Hindlimb muscle (tissue), 1 donor: ENCODE measurements at places on chromosomes 16 and 17.

DNA sequence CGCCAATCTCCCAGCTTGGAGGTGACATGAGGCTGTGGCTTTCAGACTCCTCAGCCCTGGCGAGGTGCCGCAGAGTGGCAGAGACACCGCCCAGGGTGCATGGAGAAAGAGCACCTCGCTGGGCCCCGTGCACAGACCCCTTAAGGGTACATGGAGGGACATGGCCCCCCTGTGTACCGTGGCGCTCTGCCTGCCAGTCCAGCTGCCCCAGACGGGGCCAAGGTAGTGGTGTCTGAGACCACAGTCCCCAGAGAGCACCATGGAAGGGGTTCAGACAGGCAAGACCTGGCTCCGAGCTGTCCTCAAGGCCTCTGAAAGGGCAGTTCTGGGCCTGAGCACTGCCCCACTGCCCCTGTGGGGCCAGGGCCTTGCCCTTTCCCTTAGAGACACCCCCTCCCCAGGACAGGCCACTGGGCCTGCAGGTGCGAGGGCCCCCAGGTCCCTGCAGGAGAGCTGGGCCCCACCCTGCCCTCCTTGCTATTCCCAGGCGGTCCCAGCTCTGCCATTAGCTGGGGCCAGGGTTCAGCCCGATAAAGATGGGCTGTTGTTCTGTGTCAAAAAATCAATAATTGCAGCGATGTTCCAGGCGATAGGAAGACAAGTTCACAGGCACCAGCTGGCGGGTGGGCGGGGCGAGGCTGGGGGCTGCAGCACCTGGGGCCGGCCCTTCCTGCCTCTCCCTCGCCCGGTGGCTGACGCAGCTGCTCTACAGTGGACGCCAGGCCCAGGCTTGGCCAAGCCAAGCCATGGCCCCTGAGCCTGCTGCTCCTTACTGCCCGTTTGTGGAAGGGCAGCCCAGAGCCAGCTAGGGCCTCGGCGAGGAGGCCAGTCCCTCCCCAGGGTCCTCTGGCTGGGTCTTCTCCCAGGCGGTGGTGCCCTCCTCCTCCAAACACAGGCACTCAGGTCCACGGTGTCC, 51.7 kb downstream of the ZFPM1 start:
- no peak for DNase-seq

- DNase-seq, result no peak
Observed at GRCh38 chr16:24769806-24770205, 40.4 kb downstream of the TNRC6A start.

GRCh38 chr17:58233543-58233942, 4.8 kb upstream of the LPO start:
- no peak for DNase-seq

DNA sequence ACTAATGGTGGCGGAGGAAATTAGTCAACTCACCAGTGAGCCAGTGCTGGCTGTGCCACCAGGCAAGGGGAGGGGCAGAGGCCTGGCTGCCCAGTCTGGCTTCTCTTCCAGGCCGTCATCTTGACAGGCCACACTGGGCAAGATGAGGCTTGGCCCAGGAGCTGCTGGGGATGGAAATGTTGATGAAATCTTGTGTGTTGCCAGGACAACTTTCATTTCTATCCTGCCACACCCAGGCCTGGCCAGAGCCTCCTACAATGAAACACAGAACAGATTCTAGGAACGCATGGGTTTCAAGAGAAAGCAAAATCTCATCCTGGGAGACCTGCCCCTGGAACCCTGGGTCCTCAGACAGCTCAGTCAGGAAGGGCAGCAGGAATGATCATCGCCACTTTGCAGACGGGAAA, 9.3 kb downstream of the HEXIM2 start:
- DNase-seq, result peak; percentile 77

DNA sequence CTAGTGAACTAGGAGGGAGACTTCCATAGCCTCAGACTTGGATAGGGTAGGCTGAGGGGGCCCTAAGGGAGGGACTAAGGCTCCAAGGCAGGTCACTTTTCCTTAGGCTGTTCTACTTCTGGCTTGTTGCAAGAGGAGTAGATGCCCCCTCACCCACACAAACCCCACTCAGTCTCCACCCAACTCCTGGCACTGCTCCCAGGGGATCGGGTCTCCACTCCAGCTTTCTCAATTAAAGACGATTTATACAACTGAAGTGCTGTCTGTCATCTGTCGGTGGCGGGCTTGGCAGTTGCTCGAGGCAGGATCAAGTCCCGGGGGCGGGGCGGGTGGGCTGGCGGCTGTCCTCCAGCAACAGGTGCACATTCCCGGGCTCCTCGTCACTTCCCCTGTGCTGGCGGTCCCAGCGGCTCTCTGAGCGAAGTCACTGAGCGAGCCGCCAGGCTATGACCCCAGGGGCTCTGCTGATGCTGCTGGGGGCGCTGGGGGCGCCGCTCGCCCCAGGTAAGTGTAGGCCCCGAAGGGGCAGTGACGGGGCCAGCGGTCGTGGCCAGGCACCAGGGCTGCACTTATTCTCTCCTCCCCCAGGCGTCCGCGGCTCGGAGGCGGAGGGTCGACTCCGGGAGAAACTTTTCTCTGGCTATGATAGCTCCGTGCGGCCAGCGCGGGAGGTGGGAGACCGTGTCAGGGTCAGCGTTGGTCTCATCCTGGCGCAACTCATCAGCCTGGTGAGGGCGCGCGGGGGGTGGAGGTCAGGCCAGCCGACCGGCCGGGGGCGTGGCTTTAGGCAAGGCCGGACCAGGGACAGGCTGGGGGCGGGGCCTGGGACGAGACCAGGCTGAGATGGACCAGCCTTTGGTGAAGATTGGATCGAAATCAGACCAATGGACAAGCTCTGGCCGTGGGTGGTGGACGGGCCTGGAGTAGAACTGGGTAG, at the start of gene CHRNB1:
TSS of gene CHRNB1 (plus strand) at position 380 of the 937 bp plus-strand sequence. CDS start at position 447, 67 bp downstream.
- DNase-seq, result no peak

GRCh38 chr17:73286863-73287296, 24.9 kb downstream of the CDC42EP4 start:
- no peak for DNase-seq

GRCh38 chr16:52114379-52114778, 432.6 kb downstream of the TOX3 start:
- DNase-seq, result no peak

GRCh38 chr16:76583945-76584344, 306.7 kb downstream of the CNTNAP4 start:
- no peak for DNase-seq

DNA sequence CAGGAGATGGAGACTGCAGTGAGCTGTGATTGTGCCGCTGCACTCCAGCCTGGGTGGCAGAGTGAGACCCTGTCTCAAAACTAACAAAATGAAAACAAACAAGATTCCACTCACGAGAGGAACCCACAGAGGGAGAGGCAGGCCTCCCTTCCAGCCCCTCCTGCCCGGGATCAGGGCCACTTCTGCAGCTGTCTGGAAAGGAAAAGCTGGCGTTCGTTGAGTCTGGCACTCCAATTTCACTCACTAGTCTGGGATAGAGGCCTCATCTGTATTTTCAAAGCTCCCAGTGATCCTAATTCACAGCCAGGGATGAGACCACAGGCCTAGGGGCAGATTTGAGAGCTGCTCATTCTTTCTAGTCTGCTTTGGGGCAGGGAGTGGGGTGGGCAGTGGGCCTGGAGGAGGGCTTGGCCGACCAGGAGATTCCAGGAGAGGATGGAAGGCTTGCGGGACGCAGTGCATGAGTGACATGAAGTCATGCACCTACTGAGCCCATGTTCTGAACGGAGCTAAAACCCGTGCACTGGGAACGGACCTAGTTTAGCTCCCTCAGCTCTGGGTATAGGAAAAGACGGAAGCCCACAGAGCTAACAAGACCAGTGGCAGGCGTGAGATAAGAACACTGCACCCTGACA, 54.0 kb downstream of the COTL1 start:
- peak; percentile 87 for DNase-seq

GRCh38 chr17:78419970-78420815, 41.7 kb downstream of the PGS1 start:
- DNase-seq, result no peak

GRCh38 chr16:86662195-86662594, 83.8 kb downstream of the FOXL1 start:
- no peak for DNase-seq

DNA sequence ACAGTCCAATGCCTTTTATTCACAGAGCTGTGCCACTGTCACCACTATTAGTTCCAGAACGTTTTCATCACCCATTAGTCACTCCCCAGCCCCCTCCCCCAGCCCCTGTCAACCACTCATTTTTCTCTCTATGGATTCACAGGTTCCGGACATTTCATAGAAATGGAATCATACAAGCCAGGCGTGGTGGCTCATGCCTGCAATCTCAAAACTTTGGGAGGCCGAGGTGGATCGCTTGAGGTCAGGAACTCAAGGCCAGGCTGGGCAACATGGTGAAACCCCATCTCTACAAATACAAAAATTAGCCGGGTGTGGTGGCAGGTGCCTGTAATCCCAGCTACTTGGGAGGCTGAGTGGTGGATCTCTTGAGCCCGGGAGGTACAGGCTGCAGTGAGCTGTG, 759 bp upstream of the PAM16 start:
- DNase-seq, result no peak

DNA sequence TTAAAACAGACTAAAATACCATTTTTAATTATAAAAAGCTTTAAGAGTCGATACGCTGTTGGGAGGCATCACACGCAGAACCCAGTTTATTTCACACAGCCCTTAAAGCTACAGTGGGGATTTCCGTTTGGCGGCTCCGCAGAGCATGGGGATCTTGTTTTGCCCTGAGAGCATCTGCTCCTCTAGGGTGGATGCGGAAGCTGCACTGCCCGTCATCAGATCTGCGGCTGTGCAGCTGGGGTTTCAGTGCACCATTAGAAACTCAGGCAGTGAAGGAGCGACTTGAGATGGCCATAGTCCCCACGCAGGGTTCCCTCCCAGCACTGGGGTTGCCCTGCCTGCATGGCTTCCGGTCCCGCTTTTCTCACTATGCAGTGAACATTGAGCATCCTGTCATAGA, 62.2 kb upstream of the CHMP6 start:
- DNase-seq, result no peak

- DNase-seq, result no peak
Observed at GRCh38 chr16:82963653-82964052, 336.9 kb downstream of the CDH13 start.

DNA sequence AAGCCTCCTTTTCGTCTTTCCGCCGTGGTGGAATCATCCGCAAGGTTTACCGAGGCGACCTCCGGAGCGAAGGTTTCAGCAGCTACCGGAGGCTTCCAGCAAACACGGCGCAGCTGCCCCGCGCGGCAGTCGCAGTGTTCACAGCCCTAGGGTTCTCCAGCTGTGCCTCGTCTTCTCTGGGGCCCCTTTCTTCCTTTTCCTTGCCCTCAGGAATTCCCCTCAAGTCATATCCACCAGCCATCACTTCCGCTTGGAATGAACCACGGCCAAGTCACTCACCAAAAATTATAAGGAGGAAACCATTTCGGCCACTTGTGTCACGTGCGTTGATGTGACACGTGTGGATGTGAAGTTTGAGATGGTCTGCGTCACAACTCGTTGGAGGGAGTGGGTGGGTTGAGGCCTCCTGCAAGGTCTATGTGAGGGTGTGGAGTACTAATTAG, 636 bp upstream of the ERN1 start:
- no peak for DNase-seq

- peak; percentile 63 for DNase-seq
Observed at GRCh38 chr16:85309656-85310587, 197.7 kb upstream of the CIBAR2 start.
